GF-D8 (cell line): ENCODE measurements at places on chromosomes 1 and 21.
A peak's percentile ranks its signal among the peaks of the same experiment; 100 is the strongest.

- no peak for DNase-seq
Measured at GRCh38 chr1:153509729-153510354, 25.9 kb downstream of the S100A6 start.

GRCh38 chr1:55259911-55260609, 44.9 kb upstream of the USP24 start:
- DNase-seq, result no peak

GRCh38 chr1:171115280-171115897, 24.7 kb downstream of the FMO3 start:
- DNase-seq, result no peak

DNA sequence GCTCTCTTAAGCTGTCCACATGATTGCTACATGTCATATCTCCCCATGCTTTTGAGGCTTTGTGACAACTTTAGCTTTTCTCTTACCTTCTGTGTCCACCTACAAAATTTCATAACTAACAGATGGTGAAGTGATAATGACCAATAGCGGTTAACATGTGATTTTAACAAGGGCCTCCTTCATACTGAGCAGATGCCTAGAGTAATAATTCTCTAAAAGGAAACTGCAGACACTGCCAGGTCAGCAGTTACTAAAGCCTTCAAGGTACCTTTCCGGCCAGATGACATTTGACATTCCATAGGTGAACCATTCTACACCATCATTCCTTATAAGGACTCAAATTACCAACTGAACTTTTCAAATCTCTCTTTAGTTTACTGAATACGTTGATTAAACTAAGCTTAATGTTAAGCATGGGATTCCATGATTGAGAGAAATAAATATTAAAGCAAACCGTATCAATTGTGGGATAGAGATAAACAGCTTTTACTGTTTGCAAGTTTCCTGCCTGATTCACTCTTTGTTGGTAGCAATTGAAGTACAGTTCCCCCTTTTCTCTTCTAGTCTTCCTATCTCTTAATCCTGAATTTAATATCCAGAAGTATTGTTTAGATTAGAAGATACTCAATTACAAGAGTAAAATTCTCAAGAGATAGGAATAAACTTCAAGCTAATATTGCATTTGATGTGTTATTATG, 205.1 kb downstream of the PLA2G4A start:
- DNase-seq, result no peak

DNA sequence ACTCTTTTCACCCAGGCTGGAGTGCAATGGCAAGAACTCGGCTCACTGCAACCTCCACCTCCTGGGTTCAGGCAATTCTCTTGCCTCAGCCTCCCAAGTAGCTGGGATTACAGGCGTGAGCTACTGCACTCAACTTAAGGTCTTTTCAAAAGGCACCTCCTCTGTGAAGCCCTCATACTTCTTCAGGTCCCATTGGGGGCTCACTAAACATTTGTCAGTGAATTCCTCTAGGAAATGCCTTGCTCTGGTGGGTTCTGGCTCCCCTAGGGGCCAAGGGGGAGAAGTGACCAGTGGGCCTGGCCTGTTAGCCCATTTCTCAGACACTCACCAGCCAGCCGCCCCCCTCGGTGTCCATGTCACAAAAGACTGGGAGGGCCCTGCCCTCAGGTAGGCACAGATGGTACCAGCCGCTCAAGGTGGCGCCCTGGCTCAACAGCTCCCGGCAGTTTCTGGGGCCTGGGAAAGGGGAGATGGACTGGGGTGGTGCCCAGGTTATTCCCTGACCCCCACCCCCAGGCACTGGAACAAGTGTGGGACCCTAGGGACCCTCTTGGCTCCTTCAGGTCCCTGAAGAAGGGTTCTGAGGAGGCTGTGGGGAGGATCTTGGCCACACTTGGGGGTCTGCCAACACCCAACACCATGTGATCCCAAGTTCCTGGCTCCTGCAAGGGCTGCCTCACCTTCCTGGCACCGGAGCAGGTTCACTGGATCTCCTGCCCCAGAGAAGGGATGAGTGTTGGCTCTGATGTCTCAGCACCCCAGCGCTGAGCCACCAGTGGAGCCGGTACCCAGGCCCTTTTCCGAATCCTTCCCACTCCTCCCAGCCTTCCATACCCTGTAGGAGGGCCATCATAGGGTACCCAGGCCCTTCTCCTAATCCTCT, 1.6 kb downstream of the FCN3 start:
- no peak for DNase-seq

DNA sequence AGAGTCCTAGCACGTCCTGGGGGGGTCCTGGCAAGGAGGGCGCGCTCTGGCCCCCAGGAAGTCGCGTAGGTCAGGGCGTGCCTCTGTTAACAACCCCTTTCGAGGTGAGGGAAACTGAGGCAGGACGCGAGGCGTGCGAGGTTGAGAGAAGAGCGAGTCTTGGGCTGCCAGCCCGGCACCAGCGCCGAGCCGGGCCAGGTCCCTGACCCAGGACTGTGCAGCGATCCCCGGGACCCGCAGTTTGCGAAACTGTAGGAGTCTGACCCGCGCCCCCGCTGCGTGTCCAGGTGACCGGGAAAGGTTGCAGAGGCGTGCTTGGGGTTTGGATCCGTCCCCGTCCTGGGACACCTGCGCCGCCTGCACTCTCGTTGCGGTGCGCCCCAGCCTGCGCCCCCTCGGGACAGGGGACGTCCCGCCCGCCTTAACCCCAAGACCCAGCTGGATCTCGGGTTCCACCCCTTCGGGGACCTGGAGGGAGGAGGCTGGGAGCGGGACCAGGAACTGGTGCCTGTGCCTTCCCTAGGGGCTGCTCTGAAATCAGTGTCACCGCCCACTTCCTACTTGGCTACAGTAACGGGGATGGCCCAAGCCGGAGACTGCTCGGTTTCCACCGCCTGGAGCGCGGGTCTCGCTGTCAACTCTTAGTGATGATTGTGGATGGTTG, 493 bp downstream of the DISC1 start:
- DNase-seq, result peak; percentile 83

DNA sequence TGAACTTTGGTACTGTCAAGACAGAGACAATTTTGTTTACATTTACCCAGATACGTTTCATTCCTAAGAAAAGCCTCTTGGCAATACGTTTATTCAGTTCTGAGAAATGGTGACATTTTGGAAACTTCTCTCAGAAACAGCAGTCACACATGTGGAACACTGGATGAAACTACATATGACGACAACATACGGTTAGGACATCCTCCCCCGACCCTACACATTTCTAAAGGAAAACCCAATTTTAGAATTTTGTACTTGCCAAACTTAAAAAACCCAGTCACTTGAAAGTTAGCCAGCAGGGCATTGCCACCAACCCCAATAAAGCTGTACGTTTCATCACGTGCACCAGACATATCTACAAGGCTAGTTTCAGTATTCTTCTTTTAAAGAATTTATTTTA, 56.8 kb downstream of the ITGB3BP start:
- no peak for DNase-seq

GRCh38 chr21:18023157-18023556, 204.0 kb upstream of the C21orf91 start:
- DNase-seq, result no peak

- DNase-seq, result no peak
Measured at GRCh38 chr1:201266774-201267173, 16.5 kb upstream of the PKP1 start.

DNA sequence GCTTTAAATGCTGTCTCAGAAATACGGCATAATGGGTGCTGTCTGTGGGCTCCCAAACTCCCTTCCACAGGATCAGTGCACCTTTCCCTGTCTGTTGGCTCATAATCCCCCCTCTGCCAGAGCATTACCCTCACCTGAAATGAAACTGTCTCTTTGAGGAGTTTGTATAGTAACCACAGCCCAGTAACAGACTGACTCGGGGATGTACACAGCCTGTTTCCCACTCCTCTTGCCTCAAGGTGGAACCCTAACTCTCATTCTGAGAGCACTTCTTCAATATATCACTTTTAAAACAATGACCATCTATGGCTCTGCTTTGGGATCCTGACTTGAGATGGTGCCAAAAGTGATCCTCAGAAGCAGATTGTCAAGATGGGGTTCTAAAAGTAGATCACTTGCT, 332.5 kb downstream of the AMY1C start:
- DNase-seq, result no peak

DNA sequence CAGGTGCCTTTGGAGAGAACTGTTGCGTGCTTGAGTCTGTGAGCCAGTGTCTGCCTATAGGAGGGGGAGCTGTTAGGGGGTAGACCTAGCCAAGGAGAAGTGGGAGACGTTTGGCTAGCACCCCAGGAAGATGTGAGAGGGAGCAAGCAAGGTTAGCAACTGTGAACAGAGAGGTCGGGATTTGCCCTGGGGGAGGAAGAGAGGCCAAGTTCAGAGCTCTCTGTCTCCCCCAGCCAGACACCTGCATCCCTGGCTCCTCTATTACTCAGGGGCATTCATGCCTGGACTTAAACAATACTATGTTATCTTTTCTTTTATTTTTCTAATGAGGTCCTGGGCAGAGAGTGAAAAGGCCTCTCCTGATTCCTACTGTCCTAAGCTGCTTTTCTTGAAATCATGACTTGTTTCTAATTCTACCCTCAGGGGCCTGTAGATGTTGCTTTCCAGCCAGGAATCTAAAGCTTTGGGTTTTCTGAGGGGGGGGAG, 2.4 kb downstream of the BTG2 start:
- no peak for DNase-seq

GRCh38 chr1:168452329-168452728, 91.5 kb downstream of the XCL2 start:
- no peak for DNase-seq

DNA sequence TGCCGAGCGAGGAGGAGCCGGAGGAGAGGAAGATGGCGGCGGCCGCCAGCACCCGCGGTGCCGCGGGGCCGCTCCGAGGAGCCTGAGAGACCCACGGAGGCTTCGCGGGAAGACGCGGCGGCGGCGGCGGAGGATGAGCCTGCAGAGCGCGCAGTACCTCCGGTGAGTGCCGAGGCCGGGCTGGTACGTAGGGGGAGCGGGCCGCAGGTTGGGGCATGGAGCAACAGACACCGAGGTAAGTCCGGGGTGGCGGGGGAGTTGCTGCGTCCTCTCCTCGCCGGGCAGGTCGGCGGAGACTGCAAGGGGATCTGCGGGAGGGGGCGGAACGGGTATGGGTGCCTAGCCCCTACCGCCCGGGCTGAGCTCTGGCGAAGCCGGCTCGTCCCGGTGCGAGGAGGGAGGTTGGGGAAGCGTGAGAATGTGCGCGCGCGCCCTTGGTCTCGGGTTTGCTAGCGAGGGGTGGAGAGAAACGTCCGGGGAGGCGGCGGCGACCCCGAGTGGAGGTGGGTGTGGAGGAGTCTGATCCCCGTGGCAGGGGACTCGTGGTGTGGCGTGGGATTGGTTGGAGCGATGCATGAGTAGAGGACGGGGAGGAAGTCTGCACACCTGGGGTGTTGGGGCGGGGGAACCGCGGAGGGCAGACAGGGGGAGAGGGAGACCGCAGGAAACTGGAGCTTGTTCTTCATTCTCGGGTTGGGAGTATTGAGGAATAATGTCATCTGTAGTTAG, at the start of gene SMG7:
Gene SMG7, plus strand, starts transcription at position 12 of the 729 bp plus-strand sequence. Its CDS starts 122 bp downstream, at position 134.
- DNase-seq, result peak; percentile 49
